Esophagus muscularis mucosa (tissue), 4 donors: ENCODE measurements at places on chromosomes 6 and 20. TPM values are rescaled to one million over a fixed set of nuclear protein-coding genes. Genes with fewer than 3 reads are reported as not detected.

SNTA1 gene
- 36.9 TPM for total RNA-seq

PRRT1 gene
- total RNA-seq, result 4.4 TPM

PDE7B gene
- 11.2 TPM for total RNA-seq

DNA sequence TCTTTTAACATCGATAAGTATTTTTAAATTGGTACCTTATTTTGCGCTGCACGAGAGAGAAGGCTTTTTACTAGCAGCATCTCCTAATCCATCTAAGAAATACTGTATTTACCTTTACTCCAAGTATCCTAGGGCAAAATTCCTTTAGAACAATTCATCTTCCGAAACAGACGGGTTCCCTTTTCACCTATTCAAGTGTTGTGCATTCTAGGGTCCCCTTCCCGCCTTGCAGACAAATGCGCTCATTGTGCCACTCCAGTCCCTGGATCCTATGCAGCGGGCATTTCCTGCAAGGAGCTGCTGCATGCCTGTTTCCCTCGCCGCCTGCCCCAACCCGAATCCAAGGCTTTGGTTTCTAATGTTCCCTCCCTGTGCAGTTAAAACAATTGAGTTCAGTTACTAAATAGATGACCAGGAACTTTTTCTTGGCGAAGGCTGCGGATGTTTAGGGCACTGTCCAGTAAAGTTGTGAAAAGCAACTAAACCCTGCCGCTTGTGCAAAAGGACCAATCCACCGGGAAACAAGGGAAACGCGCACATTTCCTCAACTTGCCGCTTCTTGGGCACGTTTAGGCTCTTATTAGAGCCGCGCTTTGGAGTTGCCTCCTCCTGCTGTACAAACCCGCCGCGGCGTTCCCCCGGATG is 556 bp upstream of the SCAF8 start:
- no peak for DNase-seq

DNA sequence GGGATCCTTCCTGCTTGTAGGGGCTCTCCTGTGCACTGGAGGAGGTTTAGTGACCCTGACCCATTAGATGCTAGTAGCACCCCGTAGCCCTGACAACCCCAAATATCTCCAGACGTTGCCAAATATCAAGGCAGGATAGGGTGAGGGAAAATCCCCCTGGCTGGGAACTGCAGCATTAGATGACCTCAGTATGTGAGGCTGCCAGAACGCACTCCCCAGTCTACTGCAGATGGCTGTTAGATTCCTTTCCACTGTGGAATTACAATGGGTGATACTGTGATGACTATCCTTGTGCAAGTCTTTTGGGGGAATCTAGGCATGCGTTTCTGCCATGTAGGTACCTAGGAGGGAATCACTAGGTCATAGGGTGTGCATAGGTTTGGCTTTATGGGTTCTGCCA is 226.3 kb upstream of the KCNG1 start:
- DNase-seq, result no peak

GRCh38 chr6:166541876-166542579 is 44.5 kb downstream of the RAMACL start:
- DNase-seq, result no peak
